ENCODE measurements at places on chromosomes 16 and 17. TPM values are rescaled to one million over a fixed set of nuclear protein-coding genes. Genes with fewer than 3 reads are reported as not detected.

DNA sequence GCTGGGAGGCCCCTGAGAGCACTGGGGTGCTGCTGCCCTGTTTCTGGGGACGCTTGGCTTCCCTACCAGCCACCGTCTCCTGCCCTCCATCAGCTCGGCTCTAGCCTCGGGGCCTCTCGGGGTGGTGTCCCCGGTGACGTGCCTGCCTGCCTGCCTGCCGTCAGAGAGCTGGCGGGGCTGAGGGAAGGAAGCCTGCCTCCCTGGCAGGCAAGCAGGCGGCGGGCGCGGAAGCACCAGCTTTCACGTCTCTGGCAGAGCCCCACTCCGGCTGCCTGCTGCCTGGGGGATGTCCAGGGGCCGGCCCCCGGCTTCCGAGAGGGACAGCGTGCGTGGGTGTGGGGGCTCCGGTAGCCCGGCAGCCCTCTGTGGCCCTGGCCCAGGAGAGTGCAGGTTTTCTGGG, 9.3 kb downstream of the CENPX start:
- H3K27me3 ChIP-seq: no peaks in the 10 kb centered on the region
- no peak overlapping the region for H3K27ac ChIP-seq
- no peaks in the 10 kb centered on the region for H3K4me1 ChIP-seq
- no peaks in the 10 kb centered on the region for H3K36me3 ChIP-seq
- no peak for DNase-seq
- H3K4me3 ChIP-seq: no peak overlapping the region

- H3K27ac ChIP-seq: 0 out of 2 replicates have a peak overlapping the region, but pooled peaks have one; percentile 26
- peaks cover 12% of the 10 kb centered on the region for H3K4me1 ChIP-seq
- H3K36me3 ChIP-seq: no peaks in the 10 kb centered on the region
- H3K27me3 ChIP-seq: peaks cover 2% of the 10 kb centered on the region
These were observed 1.4 kb downstream of the PYY start for GRCh38 chr17:43952351-43952723.

DNA sequence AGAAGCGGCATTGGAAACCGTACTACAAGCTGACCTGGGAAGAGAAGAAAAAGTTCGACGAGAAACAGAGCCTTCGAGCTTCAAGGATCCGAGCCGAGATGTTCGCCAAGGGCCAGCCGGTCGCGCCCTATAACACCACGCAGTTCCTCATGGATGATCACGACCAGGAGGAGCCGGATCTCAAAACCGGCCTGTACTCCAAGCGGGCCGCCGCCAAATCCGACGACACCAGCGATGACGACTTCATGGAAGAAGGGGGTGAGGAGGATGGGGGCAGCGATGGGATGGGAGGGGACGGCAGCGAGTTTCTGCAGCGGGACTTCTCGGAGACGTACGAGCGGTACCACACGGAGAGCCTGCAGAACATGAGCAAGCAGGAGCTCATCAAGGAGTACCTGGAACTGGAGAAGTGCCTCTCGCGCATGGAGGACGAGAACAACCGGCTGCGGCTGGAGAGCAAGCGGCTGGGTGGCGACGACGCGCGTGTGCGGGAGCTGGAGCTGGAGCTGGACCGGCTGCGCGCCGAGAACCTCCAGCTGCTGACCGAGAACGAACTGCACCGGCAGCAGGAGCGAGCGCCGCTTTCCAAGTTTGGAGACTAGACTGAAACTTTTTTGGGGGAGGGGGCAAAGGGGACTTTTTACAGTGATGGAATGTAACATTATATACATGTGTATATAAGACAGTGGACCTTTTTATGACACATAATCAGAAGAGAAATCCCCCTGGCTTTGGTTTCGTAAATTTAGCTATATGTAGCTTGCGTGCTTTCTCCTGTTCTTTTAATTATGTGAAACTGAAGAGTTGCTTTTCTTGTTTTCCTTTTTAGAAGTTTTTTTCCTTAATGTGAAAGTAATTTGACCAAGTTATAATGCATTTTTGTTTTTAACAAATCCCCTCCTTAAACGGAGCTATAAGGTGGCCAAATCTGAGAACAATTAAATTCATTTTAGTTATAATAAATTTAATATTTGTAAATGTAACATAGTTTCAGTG, 1.7 kb downstream of the HEXIM1 start:
- no peaks in the 10 kb centered on the region for H3K27me3 ChIP-seq
- no peak overlapping the region for H3K27ac ChIP-seq
- peak overlapping the region; percentile 93 for H3K4me3 ChIP-seq
- H3K36me3 ChIP-seq: no peaks in the 10 kb centered on the region
- DNase-seq: no peak
- H3K4me1 ChIP-seq: peaks cover 10% of the 10 kb centered on the region

- H3K4me3 ChIP-seq: no peak overlapping the region
- H3K36me3 ChIP-seq: peaks cover 12% of the 10 kb centered on the region
- no peak overlapping the region for H3K27ac ChIP-seq
These were observed 104.2 kb upstream of the CDH11 start for GRCh38 chr16:65226077-65226476.

- H3K27me3 ChIP-seq: no peaks in the 10 kb centered on the region
- H3K27ac ChIP-seq: no peak overlapping the region
- no peak for DNase-seq
- H3K36me3 ChIP-seq: no peaks in the 10 kb centered on the region
- no peak overlapping the region for H3K4me3 ChIP-seq
These were observed 38.9 kb downstream of the SSH2 start for GRCh38 chr17:29891131-29891530.

GRCh38 chr17:59527931-59528330, 37.5 kb upstream of the DHX40 start:
- no peak for DNase-seq
- no peak overlapping the region for H3K27ac ChIP-seq
- H3K27me3 ChIP-seq: no peaks in the 10 kb centered on the region
- H3K36me3 ChIP-seq: no peaks in the 10 kb centered on the region

DNA sequence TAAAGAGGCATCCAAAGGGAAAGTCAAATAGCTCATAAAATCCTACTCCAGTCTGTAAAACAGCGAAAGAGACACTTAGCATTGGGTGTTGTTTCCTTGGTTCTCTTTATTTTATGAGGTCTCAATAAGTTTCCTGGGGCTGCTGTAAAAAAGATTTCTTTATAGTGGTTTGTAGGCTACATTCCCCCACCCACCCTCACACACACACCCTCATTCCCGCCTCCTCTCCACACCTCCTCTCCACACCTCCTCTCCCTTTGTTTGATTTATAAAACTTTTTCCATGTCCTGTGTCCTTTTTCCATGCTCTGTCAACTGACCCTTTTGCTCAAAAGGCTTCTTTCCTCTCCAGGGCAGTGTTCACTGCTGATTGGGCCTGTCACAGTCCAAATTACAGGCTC, 178.9 kb upstream of the SOX9 start:
- no peak overlapping the region for H3K27ac ChIP-seq
- DNase-seq: no peak
- H3K4me3 ChIP-seq: no peak overlapping the region
- no peaks in the 10 kb centered on the region for H3K36me3 ChIP-seq
- H3K27me3 ChIP-seq: no peaks in the 10 kb centered on the region

GRCh38 chr17:30543456-30543855, 66.2 kb downstream of the GOSR1 start:
- no peaks in the 10 kb centered on the region for H3K36me3 ChIP-seq
- no peak overlapping the region for H3K4me3 ChIP-seq
- no peaks in the 10 kb centered on the region for H3K4me1 ChIP-seq
- H3K27me3 ChIP-seq: no peaks in the 10 kb centered on the region
- DNase-seq: no peak

DNA sequence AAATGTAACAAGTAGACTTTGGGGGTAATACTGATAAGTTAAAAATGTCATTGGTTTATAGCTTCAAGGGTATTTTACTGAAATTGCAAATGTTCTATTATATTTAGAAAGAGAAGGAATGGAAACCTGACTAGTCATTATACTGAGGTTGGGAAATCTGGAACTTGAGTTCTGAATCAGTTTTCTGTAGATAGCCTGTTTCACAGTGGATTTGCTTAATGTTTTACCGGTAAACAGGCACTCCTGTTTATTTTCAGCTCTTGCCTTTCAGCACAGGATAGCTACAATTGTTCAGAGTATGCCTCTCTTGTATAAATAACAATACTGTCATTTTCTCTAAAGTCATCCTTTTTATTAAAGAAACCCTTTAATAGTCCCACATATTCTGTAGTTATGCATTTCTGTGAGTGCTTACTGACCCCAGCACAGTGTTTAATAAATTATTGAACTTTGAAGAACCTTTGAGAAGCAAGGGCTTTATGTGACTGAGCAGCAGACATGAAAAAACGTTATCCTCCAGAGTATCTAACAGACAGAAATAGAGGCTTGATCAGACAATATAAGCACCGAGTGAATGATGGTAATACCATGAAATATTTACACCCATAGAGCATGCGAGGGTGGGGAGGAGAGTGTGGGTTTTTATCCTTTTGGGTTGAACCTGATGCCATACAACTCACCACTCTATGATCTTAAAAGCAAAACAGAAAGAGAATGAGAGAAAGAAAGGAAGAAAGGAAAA, 58.2 kb downstream of the FTO start:
- H3K4me3 ChIP-seq: no peak overlapping the region
- no peaks in the 10 kb centered on the region for H3K36me3 ChIP-seq
- DNase-seq: no peak
- H3K27me3 ChIP-seq: no peaks in the 10 kb centered on the region
- no peak overlapping the region for H3K27ac ChIP-seq
- H3K4me1 ChIP-seq: no peaks in the 10 kb centered on the region

GRCh38 chr16:76835339-76835738, 355.7 kb upstream of the MON1B start:
- no peaks in the 10 kb centered on the region for H3K36me3 ChIP-seq
- no peaks in the 10 kb centered on the region for H3K4me1 ChIP-seq
- H3K4me3 ChIP-seq: no peak overlapping the region
- no peaks in the 10 kb centered on the region for H3K27me3 ChIP-seq
- DNase-seq: no peak

DNA sequence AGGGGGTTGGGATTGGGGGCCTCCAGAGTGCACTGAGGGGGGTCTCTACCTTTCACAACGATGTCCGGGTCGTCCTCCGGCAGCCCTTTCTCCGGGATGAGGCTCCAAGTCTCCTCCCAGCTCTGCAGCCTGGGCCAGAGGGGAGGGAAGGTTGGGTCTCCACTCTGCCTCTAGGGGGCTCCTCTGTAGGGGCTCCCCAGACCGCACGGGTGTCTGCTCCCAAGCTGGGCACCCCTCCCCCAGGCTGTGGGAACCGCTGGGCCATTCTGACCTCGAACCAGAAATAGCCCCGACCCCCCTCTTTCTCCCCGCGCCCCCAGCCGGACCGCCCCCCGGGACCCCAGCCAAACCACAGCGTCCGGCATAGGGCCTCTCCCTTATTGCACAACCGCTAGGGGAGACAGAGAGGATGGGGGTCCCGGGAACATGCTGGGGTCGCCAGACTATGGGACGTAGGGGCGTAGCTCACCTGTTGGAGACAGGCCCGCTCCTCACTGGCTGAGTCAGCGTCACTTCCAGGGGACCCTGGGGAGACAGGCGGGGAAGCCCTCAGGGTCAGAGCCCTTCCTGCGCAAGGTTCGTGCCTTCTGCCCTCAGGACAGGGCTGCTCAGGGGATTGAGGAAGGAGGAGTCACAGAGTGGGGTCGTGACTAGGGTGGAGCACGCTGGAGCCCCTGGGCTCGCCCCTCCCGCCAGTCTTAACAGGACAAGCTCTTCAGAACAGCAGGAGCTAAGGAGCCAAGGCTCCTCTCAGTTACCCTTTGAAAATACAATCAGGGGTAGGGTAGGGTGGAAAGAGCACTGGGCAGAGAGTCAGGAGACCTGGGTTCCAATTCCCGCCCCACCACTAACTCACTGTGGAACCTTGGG, 2.7 kb downstream of the PLEKHH3 start:
- peak overlapping the region; percentile 32 for H3K4me3 ChIP-seq
- H3K4me1 ChIP-seq: no peaks in the 10 kb centered on the region
- no peak for DNase-seq
- no peak overlapping the region for H3K27ac ChIP-seq
- H3K27me3 ChIP-seq: peaks cover 45% of the 10 kb centered on the region

DNA sequence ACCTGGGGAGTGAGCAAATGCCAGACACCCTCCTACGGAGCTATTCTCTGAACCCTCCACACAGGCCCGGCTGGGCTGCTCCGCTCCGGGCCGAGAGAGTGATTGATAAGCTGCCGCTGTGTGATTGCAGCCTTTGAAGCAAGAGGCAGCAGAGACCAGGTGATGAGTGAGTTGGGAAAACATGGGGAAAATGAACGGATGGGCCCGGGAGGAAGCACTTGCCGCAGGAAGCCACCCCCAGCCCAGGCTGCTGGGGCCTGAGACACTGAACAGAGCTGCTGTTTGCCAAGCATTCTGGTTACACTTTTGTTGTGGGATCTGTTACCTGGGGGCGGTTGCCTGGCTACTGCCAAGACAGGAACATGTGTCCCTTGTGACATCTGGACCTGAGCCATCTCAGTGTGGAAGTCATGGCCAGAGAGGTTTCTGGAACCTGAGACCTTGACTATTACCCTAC, 46.4 kb upstream of the KLHDC4 start:
- no peaks in the 10 kb centered on the region for H3K36me3 ChIP-seq
- no peaks in the 10 kb centered on the region for H3K27me3 ChIP-seq

DNA sequence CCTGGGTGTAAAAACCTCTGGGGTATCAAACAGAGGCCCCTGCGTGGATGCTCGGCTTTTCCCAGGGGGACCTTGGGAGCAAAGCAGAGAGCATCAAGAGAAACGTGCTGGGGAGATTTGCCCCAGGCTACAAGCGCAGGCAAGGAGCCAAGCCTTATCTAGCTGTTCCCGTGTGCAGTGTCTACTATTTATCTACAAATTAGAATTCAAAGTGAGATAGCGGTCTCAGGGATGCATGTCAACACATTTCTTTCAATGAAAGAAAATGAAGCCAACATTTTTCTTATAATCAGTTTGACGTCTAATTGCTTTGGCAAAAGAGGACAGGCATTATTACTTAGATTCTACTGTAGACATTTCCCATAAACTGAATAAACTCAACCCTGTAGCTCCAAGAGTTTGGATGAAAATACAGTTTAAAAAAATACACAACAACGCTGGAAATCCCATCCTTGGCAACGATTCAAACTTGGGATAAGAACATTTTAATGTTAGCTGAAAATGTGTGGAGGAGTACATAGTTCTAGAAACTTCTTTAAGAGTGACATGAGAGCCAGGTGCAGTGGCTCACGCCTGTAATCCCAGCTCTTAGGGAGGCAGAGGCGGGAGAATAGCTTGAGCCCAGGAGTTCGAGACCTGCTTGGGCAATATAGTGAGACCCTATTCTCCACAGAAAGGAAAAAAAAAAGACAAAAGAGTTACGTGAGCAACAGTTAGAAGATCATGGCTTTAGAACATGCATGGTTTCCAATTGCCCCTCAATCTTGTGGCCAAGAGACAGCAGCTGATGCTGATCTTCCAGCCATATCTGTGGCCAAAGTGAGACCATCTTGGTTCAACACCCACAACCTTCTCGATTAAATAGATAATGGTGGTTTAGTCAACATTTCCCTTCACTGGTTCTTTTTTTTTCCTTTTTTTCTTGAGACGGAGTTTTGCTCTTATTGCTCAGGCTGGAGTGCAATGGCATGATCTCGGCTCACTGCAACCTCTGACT, 7.2 kb downstream of the SPNS3 start:
- no peak for DNase-seq
- no peaks in the 10 kb centered on the region for H3K36me3 ChIP-seq
- H3K27ac ChIP-seq: no peak overlapping the region
- H3K27me3 ChIP-seq: no peaks in the 10 kb centered on the region
- no peak overlapping the region for H3K4me3 ChIP-seq

GRCh38 chr16:86517652-86518258, 7.4 kb downstream of the FOXF1 start:
- H3K4me3 ChIP-seq: no peak overlapping the region
- H3K27ac ChIP-seq: no peak overlapping the region
- no peaks in the 10 kb centered on the region for H3K36me3 ChIP-seq
- peaks cover 9% of the 10 kb centered on the region for H3K4me1 ChIP-seq
- H3K27me3 ChIP-seq: peaks cover 75% of the 10 kb centered on the region
- peak; percentile 82 for DNase-seq

- no peak for DNase-seq
- H3K4me3 ChIP-seq: no peak overlapping the region
- H3K27me3 ChIP-seq: no peaks in the 10 kb centered on the region
- H3K27ac ChIP-seq: no peak overlapping the region
These were observed 17.7 kb upstream of the HS3ST3A1 start for GRCh38 chr17:13619462-13619861.

The KRT9 gene
- not detected for total RNA-seq

The CYGB gene
- 3.7 TPM for total RNA-seq
